ENCODE measurements at places on chromosomes 11 and 22.

- no peaks in the 10 kb centered on the region for H3K36me3 ChIP-seq
- H3K4me1 ChIP-seq: no peaks in the 10 kb centered on the region
- DNase-seq: no peak
These were observed 70.1 kb downstream of the CYB5R2 start for GRCh38 chr11:7603031-7603781.

- no peaks in the 10 kb centered on the region for H3K27me3 ChIP-seq
- no peaks in the 10 kb centered on the region for H3K4me1 ChIP-seq
- no peaks in the 10 kb centered on the region for H3K36me3 ChIP-seq
These were observed 150.1 kb downstream of the CEP164 start for GRCh38 chr11:117477721-117478120.

DNA sequence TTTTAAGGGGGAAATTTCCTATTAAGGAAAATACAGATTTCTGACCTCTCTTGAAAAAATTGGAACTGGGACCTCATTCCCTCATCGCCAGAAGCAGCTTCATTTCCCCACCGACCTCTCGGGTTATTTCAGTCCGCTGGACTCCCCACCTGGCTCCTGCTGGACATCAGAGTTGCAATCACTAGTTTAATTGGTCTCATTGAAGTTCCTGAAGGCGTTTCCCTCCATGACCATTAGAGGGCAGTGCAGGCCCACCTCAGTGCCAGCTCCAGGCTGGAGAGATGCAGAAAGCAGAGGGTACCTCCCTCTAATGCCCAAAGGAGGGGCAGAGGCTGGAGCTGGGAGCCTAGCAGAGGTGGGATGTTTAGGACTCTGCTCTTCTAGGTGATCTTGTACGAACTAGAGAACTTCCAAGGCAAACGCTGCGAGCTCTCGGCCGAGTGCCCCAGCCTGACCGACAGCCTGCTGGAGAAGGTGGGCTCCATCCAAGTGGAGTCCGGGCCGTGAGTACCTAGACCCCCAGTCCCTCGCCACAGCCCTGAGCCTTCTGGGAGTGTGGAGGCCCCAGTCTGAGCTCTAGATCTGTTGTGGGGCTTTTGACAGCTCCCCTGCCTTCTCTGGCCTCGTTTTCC is 2.7 kb downstream of the CRYBB3 start:
- peak; percentile 70 for DNase-seq
- no peaks in the 10 kb centered on the region for H3K4me1 ChIP-seq
- no peaks in the 10 kb centered on the region for H3K27me3 ChIP-seq
- no peak overlapping the region for H3K4me3 ChIP-seq
- no peaks in the 10 kb centered on the region for H3K36me3 ChIP-seq

DNA sequence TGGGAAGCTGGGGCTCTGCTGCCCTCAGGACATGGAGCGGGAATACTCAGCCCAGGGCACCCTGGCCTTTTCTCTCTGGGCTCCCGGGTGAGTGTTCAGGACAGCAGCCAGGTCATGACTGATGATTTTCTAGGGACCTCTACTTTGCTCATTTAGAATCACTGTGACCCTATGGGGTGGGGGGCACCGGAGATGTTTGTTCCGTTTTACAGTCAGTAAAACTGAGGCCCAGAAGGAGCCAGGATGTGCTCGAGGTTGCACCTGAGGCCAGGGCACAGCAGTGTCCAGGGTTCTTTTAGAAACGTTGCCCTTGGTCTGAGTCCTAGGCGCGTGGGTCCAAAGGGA is 48.1 kb downstream of the SMIM38 start:
- H3K4me3 ChIP-seq: no peak overlapping the region
- H3K36me3 ChIP-seq: no peaks in the 10 kb centered on the region
- peaks cover 6% of the 10 kb centered on the region for H3K4me1 ChIP-seq
- peaks cover 8% of the 10 kb centered on the region for H3K27me3 ChIP-seq
- no peak overlapping the region for H3K27ac ChIP-seq

- no peak overlapping the region for H3K4me3 ChIP-seq
- H3K27me3 ChIP-seq: no peaks in the 10 kb centered on the region
- H3K27ac ChIP-seq: no peak overlapping the region
These were observed 81.0 kb upstream of the SNX19 start for GRCh38 chr11:130997278-130997677.

DNA sequence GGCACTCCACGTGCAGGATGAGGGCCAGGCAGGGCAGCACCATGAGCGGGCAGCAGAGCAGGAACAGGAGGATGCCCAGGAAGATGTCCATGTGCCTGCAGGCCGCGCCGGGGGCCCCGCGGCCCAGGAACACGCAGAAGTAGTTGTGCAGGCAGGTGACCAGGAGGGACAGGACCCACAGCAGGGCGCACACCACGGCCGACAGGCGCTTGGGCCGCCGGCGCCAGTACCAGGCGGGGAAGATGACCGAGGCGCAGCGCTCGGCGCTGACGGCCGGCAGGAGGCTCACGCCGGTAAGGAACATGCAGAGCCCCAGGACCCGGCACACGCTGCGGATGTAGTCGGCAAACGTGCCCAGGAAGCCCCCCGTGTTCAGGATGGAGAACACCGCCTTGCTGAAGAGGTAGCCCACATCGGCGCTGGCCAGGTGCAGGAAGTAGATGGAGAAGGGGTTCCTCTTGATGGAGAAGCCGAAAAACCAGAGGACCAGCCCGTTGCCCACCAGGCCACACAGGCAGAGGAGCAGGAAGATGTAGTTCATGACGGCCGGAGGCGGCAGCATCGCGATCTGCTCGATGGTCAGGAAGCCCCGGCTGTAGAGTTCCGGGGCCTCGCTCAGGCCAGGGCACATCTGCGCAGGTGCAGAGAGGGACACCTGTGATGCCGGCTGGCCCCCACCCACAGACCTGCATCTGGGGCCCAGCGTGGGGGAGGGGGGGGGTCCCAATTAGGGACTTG is 7.2 kb downstream of the MRGPRF start:
- no peaks in the 10 kb centered on the region for H3K36me3 ChIP-seq
- DNase-seq: no peak
- H3K27ac ChIP-seq: no peak overlapping the region
- no peak overlapping the region for H3K4me3 ChIP-seq
- H3K27me3 ChIP-seq: peaks cover 32% of the 10 kb centered on the region

DNA sequence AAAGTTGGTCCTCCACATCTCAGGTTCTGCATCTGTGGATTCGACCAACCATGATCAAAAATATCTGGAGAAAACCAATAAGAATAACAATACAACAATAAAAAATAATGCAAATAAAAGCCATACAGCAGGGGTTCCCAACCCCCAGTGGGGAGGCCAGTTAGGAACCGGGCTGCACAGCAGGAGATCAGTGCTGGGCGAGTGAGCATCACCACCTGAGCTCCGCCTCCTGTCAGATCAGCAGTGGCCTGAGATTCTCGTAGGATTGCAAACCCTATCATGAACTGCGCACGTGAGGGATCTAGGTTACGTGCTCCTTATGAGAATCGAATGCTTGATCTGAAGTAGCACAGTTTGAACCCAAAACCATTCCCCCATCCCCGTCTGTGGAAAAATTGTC is 25.4 kb upstream of the MYO18B start:
- no peaks in the 10 kb centered on the region for H3K4me1 ChIP-seq
- H3K36me3 ChIP-seq: peaks cover 2% of the 10 kb centered on the region
- no peaks in the 10 kb centered on the region for H3K27me3 ChIP-seq
- no peak for DNase-seq
- no peak overlapping the region for H3K27ac ChIP-seq

GRCh38 chr11:76777305-76777704 is 5.9 kb upstream of the TSKU start:
- no peak for DNase-seq
- peaks cover 51% of the 10 kb centered on the region for H3K27me3 ChIP-seq
- H3K4me3 ChIP-seq: no peak overlapping the region
- peaks cover 3% of the 10 kb centered on the region for H3K36me3 ChIP-seq

DNA sequence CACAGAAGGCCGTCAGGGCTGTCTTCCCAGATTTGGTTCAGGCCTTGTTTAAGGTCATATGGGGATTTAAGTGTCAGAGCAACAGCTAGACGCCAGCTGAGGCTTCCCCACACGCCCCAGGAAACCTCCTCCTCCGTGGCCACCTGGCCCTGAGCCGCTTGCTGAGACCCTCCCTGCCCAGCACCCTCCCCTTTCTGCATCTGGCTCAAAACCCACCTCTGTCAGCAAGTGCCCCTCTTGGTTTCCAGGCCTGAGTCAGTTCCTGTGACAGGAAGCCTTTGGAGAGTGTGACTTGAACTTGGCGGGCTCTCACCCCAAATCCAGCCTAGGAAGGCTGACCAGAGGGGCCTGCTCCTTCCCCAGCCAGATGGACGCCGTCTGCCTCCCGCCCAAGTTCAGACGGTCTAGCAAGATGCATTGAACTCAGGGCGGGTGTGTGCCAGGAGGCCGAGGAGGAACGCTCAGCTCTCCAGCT is 561 bp downstream of the FXYD2 start:
- H3K27me3 ChIP-seq: no peaks in the 10 kb centered on the region
- no peak overlapping the region for H3K4me3 ChIP-seq
- H3K4me1 ChIP-seq: peaks cover 61% of the 10 kb centered on the region
- no peak for DNase-seq

DNA sequence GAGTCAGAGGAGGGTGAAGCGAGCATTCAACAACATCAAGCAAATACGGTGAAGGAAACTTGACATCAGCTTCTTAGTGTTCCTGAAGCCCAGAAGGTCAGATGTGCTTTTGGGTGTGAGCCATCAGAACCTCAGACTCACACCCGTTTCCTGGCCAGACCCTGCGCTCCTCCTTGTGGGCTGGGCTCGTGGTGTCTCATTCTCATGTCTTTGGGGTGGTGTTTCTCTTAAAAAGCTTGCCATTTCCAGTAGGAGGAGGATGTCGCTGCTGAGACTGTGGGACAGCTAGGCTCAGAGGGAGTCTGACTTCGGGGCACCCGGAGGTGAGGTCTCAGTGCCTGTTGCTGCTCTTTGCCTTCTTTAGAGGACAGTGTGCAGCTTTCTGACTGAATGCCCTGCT is 24.2 kb downstream of the PPFIBP2 start:
- H3K36me3 ChIP-seq: no peaks in the 10 kb centered on the region
- peaks cover 3% of the 10 kb centered on the region for H3K27me3 ChIP-seq
- no peak for DNase-seq

DNA sequence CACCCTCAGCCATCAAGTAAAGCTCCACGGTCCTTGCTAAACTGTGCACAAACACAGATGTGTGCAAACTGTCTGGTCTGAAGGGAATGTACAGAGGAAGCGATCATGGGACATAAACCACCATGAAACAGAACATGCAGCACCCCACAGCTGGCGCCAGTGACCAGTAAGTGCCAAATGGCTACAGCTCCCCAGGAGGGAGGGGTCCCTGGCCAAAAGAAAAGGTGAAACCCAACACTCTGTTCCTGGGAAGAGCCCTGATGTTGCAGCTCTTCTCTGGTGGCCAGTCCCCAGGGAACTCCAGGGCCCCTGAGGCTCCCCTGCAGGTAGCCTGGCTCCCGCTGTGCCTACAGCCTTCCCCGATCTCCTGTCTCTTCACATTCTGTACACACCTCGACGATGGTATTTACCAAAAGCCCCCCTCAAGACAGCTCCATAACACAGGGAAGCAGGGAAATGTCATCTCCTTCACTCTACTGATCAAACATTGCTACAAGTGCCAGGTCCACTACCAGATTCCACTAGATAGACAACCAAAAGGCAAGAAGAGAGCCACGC is 2.9 kb downstream of the DGCR6L start:
- H3K36me3 ChIP-seq: peaks cover 8% of the 10 kb centered on the region
- no peak for DNase-seq
- H3K4me3 ChIP-seq: no peak overlapping the region
- peaks cover 45% of the 10 kb centered on the region for H3K4me1 ChIP-seq
- no peaks in the 10 kb centered on the region for H3K27me3 ChIP-seq

GRCh38 chr11:25958045-25958444 is 373.9 kb upstream of the ANO3 start:
- no peaks in the 10 kb centered on the region for H3K27me3 ChIP-seq
- no peaks in the 10 kb centered on the region for H3K4me1 ChIP-seq
- no peak overlapping the region for H3K27ac ChIP-seq
- DNase-seq: no peak

DNA sequence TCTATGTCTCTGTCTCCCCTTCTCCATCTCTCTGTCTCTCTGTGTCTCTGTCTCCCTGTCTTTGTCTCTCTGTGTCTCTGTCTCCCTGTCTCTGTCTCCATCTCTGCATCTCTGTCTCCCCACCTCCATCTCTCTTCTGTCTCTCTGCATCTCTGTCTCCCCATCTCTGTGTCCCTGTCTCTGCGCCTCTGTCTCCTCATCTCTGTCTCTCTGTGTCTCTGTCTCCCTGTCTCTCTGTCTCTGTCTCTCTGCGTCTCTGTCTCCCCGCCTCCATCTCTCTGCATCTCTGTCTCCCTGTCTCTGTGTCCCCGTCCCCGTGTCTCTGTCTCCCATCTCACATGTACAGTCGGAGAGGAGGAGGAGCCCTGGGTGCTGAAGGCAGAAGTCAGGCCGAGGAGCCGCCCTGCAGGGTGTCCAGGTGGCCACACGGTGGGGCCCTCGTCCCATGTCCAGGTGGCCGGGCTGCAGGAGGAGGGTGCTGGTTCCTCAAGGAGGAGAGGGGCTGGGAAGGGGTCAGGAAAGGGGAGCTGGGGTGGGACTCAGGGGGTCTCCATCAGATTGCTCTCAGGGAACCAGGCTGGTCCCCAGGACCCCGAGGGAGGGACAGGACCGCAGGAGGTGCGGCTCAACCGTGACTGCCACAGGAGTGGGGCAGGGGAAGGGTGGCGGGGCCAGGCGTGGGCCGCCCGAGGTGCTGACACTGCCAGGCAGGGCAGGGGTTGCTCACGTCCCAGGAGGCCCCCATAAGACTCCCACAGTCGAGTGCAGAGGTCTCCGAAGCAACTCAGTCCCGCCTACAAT is 25.6 kb upstream of the TH start:
- peaks cover 4% of the 10 kb centered on the region for H3K27me3 ChIP-seq
- H3K4me3 ChIP-seq: no peak overlapping the region

DNA sequence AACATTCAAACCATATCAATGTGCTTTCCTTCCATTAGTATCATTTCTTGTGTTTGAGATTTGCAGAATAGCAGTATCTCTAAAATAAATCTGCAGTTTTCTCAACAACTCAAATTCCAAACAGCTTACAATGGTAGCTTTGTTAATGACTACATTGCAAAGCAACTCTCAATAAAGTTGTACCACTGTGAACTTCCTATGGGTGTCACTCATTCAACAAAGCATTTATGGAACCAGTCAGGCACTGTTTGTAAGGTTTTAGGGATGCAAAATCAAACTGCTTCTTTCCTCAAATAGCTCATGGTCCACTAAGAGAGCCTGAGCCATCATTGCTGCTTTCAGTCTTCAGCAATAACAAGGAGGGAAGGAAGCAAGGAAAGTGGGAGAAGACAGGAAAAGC is 91.0 kb downstream of the CCDC83 start:
- H3K27me3 ChIP-seq: no peaks in the 10 kb centered on the region
- peak overlapping the region; percentile 98 for H3K27ac ChIP-seq
- H3K4me3 ChIP-seq: no peak overlapping the region
- H3K4me1 ChIP-seq: peaks cover 54% of the 10 kb centered on the region
- no peak for DNase-seq

DNA sequence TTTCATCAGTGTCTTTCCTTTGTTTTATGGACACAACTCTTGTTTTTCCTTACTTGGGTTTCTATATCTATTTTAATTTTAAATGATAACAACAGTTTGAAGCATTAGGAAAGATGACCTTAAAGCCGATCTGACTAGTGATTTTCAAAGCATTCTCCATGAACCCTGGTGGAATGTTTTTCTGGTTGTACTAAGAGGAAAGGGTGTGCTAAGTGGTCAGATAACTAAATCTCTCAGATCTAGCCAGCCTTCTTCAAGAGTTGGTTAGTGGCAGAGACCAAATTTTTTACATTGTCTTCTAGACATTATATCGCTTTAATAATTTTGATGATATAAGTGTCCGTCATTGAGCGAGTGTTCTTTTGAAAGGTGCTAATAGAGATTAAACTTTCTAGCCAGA is 134.4 kb downstream of the METTL15 start:
- H3K27ac ChIP-seq: no peak overlapping the region
- no peak overlapping the region for H3K4me3 ChIP-seq
- no peaks in the 10 kb centered on the region for H3K27me3 ChIP-seq
- DNase-seq: no peak
- H3K4me1 ChIP-seq: no peaks in the 10 kb centered on the region

All from activated T-cell treated with anti-CD3 and anti-CD28 coated beads, Interleukin-2, amount 50 U/mL, for 24 hours (primary cell).